Osteoblast (primary cell): ENCODE measurements at places on chromosomes 7 and 10. TPM values are rescaled to one million over a fixed set of nuclear protein-coding genes. Genes with fewer than 3 reads are reported as not detected.

DNA sequence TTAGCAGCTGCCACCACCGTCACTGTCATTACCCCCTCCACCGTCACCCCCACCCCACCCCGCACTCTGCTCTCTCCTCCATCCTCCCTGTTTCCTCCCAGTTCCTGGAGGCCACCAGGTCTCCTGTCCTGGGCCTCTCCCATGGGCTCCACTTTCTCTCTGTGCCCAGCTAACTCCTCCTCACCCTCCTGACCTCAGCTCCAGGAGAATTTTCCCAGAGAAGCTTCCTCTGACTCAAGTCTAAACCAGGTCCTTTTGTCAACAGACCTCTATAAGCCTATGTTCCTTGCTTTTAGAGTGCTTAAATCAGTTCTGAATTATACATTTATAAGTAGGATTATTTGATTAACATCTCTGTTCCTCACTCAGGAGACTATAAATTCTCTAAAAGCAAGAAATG, 150.0 kb downstream of the ARHGAP12 start:
- DNase-seq: peak; percentile 55

- peak; percentile 99 for DNase-seq
Observed at GRCh38 chr7:2633538-2634266, 1.9 kb downstream of the TTYH3 start.

DNA sequence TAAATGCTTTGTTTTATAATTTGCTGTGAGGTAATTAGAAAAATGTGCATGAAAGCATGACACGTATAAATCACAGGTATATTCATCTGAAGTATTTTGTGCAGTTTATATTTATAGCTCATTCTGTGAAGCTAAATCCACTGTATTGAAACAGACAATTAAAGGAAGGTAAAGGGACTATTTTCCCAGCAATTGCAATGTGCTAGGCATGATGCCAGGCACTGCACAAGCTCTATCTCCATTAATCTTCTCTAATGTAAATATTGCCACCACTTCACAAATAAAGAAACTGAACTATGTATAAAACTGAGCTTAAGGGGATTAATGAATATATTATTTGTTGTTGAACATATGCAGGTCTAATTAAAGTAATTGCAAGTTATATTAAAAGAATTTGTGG, 1012.5 kb downstream of the NRG3 start:
- DNase-seq: no peak

DNA sequence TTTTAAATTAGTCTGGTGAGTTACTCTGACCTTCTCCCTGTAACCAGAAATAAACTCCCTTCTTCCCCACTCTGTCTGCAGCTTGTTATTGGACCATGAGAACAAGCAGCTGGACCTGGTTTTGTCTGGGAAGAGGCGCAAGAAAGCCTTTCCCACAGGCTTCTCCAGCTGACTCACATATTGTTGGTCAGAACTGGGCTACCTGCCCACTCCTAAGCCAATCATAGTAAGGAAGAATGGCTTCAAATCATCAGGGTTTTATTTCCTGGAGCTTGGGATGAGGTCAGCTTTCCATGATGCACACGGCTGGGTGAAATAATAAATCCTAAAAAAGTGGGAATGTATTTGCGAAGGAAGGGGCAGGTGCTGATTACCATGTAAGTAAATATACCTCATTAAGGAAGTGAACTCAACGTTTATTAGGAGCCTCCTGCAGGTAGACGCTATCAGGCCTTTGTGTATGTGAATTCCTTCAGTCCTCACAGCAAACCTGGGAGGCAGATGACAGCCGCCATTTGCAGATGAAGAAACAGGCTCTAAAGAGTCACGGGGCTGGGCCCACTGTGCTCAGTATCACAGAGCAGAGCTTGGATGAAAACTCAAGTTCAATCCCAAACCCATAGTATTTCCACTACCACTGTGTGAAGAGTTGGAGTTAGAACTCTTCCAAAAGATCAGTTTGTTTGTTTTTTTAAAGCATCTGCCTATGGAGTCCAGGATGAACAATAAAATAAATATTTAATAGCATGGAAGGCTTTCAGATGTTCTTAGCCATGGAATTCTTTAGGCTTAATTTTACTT, 32.8 kb downstream of the IL15RA start:
- DNase-seq: peak; percentile 96

- DNase-seq: no peak
Observed at GRCh38 chr7:17506095-17506494, 207.6 kb downstream of the AHR start.

DNA sequence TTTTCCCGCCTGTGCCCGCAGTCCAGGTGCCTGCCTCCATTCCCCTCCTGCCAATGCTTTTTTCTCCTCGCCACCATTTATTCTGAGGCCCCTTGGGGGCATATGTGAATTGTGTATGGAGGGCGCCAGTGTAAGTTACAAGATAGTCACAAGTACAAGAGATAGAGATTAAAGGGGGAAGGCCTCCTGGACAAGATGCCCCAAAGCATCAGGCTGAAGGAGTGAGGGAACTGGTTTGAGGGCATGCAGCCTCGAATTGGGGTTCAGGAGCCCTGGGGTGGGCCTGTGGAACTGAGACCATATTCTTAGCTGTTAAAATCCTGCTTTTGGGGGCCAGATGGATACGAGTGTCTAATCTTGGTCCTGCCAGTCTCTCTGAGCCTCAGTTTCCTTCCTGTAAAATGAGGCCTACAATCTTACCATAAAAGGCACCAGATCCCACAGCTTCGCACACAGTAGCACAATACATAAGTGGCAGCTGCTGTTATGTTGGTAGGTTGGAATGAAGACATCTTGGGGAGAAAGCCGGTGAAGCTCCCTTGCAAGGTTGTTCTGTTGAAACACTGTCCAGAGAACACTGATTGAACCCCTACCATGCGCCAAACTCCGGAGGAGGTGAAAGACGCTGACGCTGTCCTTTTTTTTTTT, 545 bp upstream of the COMTD1 start:
- no peak for DNase-seq

DNA sequence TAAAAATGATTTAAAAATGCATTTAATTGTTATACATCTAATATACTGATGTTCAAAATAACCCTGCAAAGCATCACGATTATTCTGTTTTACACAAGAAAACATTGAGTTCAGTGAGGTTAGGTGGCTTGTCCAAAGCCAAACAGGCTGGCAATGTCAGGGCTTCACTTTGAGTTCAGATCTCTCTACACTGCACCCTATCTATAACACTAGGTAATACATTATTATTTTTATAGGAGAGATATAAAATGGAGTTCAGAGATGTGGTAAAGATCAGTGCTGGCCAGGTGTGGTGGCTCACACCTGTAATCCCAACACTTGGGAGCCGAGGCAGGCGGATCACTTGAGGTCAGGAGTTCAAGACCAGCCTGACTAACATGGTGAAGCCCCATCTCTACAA, 165.9 kb upstream of the MYO3A start:
- DNase-seq: no peak

DNA sequence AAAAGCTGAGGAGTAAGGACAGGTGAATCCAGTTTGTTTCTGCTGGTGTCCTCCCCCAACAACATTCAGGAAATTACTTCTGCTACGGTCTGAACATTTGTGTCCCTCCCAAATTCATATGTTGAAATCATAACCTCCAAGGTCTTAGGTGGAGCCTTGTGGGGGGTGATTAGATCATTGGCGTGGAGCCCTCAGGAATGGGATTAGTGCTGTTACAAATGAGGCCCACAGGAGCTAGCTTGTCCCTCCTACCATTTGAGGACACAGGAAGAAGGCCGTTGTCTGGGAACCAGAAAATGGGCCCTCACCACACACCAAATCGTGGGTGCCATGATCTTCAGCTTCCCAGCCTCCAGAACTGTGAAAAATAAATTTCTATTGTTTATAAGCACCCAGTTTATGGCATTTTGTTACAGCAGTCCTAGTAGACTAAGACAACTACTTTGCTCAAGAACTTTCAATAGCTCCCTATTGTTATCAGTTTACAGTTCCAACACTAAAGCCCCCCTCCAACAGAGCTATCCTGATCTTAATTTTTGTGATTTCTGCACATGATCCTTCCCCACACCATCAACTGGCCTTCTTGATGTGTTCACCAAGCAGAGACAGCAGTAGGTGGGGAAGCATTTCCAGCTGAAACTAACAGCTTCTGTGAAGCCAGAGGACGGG, 2.1 kb upstream of the LRMDA start:
- DNase-seq: no peak

- DNase-seq: peak; percentile 29
Observed at GRCh38 chr10:46014683-46015405, 15.6 kb downstream of the NCOA4 start.

DNA sequence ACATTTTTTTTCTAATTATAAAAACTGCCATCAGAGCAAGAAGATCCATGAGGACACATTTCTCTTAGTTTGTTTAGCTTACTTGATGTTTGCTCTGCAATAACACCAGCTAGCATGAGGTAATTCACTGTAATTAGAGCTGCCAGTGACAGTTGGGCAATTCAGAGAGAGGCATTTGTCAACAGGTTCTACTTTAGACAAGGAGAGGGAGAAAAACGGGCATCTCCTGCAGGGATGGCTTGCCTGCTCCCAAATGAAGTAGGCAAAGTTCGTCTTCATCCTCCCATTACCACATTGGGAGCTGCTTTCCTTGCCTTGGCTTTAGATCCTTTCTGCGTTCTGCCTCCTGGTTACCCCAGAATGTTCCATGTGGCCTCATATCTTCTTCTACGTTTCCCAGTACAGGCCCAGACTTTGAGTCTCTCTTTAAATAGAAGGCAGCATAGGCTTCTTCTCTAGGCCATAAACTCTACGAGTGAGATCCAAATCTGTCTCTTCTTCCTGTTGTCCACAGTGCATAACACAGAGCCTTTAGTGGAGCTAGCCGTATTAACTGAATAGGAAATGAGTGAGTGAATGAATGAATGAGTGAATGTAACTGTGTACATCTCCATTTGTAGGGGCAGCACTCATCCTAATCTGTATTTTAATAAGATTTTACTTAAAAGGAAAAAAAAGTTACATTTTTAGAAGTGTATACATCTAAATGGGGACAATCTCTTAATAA, 21.2 kb downstream of the ASB15 start:
- DNase-seq: no peak

- DNase-seq: no peak
Observed at GRCh38 chr10:46020344-46020657, 10.1 kb downstream of the NCOA4 start.

DNA sequence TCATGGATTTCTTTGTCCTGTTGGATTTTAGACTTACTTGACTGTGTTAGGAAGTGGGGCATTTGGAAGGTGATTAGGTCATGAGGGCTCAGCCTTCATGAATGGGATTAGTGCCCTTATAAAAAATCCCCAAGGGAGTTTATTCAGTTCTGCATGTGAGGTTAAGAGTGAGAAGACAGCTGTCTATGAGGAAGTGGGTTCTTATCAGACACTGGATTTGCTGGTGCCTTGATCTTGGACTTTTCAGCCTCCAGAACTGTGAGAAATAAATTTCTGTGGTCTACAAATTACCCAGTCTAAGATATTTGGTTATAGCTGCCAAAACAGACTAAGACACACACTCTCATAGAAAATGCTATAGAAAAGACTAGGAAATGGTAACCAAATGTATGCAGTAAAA, 724.7 kb upstream of the FZD8 start:
- DNase-seq: no peak

DNA sequence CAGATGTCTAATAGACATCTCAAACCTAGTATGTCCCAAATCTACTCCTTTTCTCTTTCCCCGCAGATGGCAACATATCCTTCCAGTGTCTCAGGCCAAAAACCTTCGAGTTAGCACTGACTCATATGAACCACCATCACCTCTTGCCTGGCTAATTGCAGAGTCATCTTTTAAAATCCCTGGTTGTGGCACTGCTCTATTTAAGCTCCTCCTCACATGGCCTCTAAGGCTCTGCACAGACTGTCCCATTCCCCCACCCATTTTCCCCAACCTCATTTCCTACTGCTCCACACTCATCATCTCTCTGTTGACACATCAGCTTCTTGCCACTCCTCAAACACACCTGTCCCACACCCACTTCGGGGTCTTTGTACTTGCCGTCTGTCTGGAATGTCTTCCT, 16.8 kb upstream of the HBP1 start:
- peak; percentile 23 for DNase-seq

DNA sequence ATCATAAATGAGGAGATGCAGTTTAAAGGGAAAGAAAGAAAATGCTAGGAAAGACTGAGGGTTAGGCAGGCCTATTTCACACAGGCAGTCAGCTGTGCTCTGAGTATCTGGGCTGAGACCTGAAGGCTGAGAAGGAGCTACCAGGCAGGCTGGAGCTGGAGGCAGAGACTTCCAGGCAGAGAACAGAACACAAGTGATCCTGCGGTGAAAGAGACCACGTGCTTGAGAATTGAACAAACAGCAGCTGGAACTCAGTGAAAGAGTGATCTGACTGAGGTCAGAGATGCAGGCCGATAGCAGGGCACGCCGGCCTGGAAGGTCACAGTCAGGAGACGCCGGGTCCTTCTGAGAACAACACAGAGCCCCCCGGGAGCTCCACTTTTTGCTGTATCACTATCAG, 147.8 kb downstream of the ADAM12 start:
- no peak for DNase-seq

GRCh38 chr10:101297901-101298486, 56.0 kb upstream of the BTRC start:
- peak; percentile 94 for DNase-seq

- no peak for DNase-seq
Observed at GRCh38 chr7:1500064-1500807, 4.0 kb downstream of the INTS1 start.

GRCh38 chr7:70717553-70718329, 414.2 kb upstream of the GALNT17 start:
- no peak for DNase-seq

DNA sequence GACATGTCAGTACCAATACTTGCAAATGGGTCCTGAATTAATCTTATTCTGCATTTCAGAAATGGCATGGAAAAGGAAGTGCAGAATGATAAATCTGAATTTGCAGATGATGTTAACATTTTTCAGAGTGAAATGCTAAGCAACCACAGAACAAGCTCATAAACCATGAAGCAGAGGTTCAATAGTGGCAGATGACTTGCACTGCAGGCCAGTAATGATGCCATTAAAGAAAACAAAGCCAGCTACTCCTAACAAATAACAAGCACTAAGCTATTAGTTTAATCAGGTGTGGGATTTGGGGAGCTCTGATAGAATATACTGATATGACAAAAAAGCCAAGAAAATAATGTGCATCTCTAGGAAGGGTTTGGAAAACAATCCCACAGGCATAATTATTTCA, 85.4 kb downstream of the FAM13C start:
- DNase-seq: no peak

- peak; percentile 94 for DNase-seq
Observed at GRCh38 chr7:98841179-98841997, 28.4 kb downstream of the TMEM130 start.

GRCh38 chr7:16982640-16983350, 101.0 kb upstream of the AGR3 start:
- peak; percentile 62 for DNase-seq

GRCh38 chr7:114865564-114865963, 56.3 kb upstream of the MDFIC start:
- DNase-seq: peak; percentile 73

GRCh38 chr7:151051108-151051507, 2.8 kb downstream of the ASIC3 start:
- peak; percentile 98 for DNase-seq

ZSWIM8 gene
- total RNA-seq: 63.1 and 76.7 TPM in 2 replicates

COL28A1 gene
- total RNA-seq: 0.29 and 0.36 TPM in 2 replicates

LIPF gene
- not detected in 2 replicates for total RNA-seq

TNRC18 gene
- 61.3 and 83.6 TPM in 2 replicates for total RNA-seq

OPN4 gene
- not detected in 2 replicates for total RNA-seq

OR2A5 gene
- not detected in 2 replicates for total RNA-seq

CPA2 gene
- not detected in 2 replicates for total RNA-seq

SPDYE16 gene
- total RNA-seq: under 0.01 and 0.36 TPM in 2 replicates

VPS50 gene
- 34.4 and 40.4 TPM in 2 replicates for total RNA-seq

GRID1 gene
- total RNA-seq: under 0.01 TPM in 1 of 2 replicates, not detected in the other

ABCB4 gene
- total RNA-seq: under 0.01 and 0.36 TPM in 2 replicates

TBXAS1 gene
- total RNA-seq: 0.59 and 0.72 TPM in 2 replicates
